Activated CD8-positive, alpha-beta T cell treated with anti-CD3 and anti-CD28 coated beads for 36 hours (primary cell): ENCODE measurements at places on chromosomes 16 and 17. TPM values are rescaled to one million over a fixed set of nuclear protein-coding genes. Genes with fewer than 3 reads are reported as not detected.

The FA2H gene
- total RNA-seq = not detected

The IL34 gene
- not detected for total RNA-seq

The KCTD13 gene
- 35.3 TPM for total RNA-seq

The KCNAB3 gene
- total RNA-seq = 7.2 TPM

The PYCARD gene
- 6.1 TPM for total RNA-seq

The KRTAP2-2 gene
- total RNA-seq = not detected

The ARL5C gene
- not detected for total RNA-seq

The CCDC57 gene
- total RNA-seq = 64.2 TPM

The ADAMTS18 gene
- total RNA-seq = not detected

The HOXB5 gene
- total RNA-seq = not detected

The CLCN7 gene
- 35.5 TPM for total RNA-seq

The TEKT5 gene
- 0.43 TPM for total RNA-seq

The PRAC2 gene
- not detected for total RNA-seq

The CD300A gene
- 2.4 TPM for total RNA-seq

The KCNH4 gene
- total RNA-seq = 0.38 TPM

The PTX4 gene
- not detected for total RNA-seq

The KRT17 gene
- total RNA-seq = not detected

The NOL3 gene
- total RNA-seq = 24.5 TPM

The NSF gene
- 46.2 TPM for total RNA-seq

The SLC38A8 gene
- not detected for total RNA-seq

The SKA2 gene
- 68.4 TPM for total RNA-seq

The CA7 gene
- total RNA-seq = not detected

The KRTAP1-1 gene
- not detected for total RNA-seq

The SCNN1B gene
- total RNA-seq = not detected
